ENCODE measurements at places on chromosomes 13 and 19.
A peak's percentile ranks its signal among the peaks of the same experiment; 100 is the strongest.

GRCh38 chr13:28717170-28717569 is 1.6 kb downstream of the SLC46A3 start:
- no peak for DNase-seq

DNA sequence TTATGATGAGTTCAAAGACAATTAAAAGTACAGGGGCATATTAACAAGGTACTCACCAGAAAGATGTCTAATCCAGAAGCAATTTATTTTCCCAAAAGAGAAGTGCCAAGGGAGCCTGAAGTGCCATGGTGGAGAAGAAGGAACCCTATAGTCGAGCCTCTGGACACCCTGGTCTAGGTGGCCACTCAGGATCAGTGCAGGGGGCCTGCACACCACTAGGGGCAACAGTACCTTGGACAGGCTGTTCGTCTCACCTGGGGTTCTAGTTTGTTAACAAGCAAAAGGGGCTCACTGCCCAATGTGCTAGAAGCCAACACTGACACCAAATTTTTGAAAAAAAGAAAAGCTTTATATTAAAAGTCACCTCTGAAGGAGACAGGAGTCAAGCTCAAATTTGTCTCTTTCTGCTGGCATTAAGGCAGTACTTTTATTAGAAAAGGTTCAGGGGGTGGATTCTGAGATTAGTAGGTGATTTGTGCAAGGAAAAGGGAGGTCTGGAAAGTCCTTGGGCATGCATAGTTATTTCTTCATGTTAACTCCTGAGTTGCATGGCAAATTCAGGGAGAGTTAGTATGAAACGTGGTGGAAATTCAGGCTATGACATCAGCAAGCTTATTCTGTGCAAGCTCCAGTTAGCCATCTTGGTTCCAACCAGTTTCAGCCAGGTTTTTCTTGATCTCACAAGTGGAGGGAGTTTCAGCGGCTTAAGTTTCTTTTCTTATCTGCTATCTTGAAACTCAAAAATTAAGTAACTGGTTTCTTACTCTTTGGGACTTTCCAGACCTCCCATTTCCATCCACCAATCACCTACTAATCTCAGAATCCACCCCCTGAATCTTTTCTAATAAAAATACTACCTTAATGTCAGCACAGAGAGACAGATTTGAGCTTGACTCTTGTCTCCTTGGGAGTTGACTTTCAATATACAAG is 884 bp upstream of the CBY2 start:
- peak; percentile 29 for DNase-seq

GRCh38 chr19:28882818-28883217 is 330.1 kb downstream of the UQCRFS1 start:
- no peak for DNase-seq

- peak; percentile 76 for DNase-seq
Observed at GRCh38 chr19:37251308-37252229, 33.6 kb downstream of the ZNF383 start.

- DNase-seq, result no peak
Observed at GRCh38 chr13:62482351-62482750, 1066.7 kb upstream of the PCDH20 start.

DNA sequence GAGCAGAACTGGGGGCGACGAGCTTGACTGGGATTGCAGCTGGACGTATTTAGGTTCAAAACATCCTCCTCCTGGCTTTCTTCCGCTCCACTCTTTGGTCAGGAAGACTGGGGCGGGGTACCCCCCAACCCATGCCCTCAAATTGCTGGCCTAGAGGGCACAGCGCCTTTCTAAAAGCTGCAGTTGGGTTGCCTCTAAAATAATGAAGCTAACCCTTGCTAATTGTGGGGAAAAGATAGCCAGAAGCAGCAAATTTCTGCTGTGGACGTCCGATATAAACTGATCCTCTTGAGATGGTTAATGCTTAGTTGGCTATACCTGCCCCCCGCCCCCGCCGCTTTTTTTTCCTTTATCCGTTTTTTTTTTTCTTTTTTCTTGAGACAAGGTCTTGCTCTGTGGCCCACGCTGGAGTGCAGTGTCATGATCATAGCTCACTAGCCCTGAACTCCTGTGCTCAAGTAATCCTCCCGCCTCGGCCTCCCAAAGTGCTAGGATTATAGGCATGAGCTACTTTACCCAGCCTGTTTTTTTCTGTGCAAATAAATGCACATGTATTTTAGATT is 754 bp upstream of the CHERP start:
- DNase-seq, result no peak

DNA sequence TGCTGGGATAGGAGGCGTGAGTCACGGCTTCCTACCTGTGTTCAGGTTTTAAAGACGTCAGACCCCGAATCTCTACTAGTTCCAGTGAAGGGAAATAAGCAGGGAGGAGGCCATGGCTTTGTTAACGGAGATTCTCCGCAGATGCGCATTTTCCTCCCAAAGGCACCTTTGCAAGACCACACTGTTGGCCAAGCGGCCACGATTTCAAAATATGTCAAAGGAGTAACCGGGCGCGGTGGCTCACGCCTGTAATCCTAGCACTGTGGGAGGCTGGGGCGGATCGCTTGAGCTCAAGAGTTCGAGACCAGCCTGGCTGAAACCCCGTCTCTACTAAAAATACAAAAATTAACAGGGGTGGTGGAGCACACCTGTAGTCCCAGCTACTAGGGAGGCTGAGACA is 21.9 kb downstream of the ZNF763 start:
- no peak for DNase-seq

DNA sequence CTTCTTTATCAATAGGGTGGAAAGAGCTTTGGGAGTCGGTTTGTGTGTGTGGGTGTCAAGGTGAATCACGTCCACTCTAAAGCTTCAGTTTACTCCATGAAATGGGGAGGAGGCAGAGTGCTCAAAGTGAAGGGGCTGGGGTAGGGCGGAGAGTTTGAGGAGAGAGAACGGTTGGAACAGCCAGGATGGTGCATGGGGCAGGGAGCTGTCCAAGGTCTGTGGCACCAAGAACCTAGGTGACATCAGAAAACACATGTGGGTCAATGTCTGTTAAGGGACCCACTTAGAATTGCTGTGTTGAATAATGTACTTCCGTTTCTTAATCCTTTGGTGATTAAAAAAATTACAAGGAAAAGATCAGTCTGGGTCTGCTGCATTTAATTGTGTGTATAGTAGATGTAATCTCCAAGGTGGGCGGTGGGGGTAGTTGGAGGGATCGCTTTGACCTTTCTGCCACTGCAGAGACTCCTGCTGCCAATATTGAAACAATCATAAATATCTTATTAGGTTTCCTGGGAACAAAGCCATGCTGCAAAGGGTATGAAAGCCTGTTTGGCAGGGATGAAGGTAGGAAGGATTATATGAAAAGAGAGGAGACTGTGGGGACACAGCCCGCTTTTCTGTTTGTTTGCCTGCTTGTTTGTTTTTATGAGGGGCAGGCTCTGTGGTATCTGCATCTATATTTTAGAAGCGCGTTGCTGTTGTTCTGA is 122.3 kb downstream of the ATP8A2 start:
- no peak for DNase-seq

GRCh38 chr13:99854366-99854765 is 117.2 kb downstream of the ZIC5 start:
- no peak for DNase-seq

DNA sequence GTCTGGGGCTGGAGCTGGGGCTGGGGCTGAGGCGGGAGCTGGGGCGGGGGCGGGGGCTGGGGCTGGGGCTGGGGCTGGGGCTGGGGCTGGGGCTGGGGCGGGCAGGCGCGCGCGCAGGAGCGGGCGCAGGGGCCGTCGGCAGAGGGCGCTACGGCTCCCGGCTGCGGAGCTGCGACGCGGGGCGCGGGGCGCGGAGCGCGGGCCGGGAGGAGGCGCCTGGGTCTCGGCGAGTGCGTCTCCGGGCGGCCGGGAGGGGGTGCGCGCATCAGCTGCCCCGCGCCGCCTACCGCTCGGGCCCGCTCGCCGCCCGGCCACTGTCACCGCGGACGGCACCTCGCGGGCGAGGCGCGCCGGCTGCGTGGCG is 422 bp upstream of the MTUS2 start:
- DNase-seq, result peak; percentile 85

- no peak for DNase-seq
Observed at GRCh38 chr13:56755181-56755935, 385.4 kb upstream of the PRR20A start.

- DNase-seq, result peak; percentile 56
Observed at GRCh38 chr13:27406178-27406939, 18.1 kb upstream of the GTF3A start.

GRCh38 chr13:24216176-24216575 is 55.7 kb downstream of the SPATA13 start:
- DNase-seq, result no peak
